ENCODE measurements at places on chromosomes 7 and 10.

DNA sequence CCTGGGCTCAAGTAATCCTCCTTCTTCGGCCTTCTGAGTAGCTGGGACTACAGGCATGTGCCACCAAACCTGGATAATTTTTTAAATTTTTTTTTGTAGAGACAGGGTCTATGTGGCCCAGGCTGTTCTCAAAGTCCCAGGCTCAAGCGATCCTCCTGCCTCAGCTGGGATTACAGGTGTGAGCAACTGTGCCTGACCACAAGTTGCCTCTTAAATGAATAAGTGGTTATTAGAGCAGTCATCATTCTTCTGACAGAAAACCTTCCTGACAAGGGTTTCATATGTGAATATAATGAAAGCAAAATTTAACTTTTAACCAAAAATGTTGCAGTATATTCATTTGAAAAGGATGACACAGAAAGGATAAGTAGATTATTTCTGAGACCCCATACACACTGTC lies 532.5 kb downstream of the GRM8 start:
- no peak for DNase-seq

- DNase-seq, result no peak
Observed at GRCh38 chr7:73433924-73434700, 534 bp downstream of the FZD9 start.

DNA sequence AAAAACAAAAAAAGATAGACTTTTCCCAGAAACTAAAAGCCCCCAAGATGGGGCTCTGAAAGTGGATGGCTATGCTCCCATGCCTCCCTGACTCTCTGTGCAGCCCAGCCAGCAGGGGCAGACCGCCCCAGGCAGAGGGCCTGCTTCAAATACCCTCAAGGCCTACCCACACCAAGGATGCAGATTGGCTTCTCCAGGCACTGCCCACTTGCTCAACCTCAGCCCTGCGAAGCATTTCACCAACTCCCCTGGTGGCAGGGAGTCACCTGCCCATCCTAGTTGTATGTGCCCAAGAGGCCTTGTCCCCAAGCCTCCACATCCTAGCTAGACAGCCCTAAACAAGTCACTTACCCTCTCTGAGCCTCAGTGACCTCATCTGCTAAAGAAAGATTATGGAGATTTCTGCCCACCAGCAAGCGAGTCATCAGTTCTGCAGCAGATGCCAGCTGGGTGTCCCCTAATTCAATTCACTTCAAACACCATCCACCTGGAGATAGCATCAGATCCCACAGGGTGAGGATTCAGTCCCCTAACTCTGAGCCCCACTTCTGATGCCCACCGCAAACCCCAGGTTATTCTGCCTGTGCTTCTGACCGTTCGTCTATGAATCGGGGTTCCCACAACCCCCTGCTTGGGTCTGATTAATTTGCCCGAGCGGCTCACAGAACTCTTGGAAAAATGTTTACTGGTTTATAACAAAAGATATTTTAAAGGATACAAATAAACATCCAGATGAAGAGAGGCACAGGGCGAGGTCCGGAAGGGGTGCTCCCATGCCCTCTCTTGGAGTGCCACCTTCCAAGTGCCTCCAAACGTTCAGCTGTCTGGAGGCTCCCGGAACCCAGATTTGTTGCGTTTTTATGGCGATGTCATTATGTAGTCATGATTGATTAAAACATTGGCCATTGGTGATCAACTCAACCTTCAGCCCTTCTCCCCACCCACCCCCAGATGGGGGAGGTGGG lies 18.6 kb upstream of the ZMIZ1 start:
- no peak for DNase-seq

GRCh38 chr7:139731802-139732470 lies 45.9 kb downstream of the HIPK2 start:
- no peak for DNase-seq

DNA sequence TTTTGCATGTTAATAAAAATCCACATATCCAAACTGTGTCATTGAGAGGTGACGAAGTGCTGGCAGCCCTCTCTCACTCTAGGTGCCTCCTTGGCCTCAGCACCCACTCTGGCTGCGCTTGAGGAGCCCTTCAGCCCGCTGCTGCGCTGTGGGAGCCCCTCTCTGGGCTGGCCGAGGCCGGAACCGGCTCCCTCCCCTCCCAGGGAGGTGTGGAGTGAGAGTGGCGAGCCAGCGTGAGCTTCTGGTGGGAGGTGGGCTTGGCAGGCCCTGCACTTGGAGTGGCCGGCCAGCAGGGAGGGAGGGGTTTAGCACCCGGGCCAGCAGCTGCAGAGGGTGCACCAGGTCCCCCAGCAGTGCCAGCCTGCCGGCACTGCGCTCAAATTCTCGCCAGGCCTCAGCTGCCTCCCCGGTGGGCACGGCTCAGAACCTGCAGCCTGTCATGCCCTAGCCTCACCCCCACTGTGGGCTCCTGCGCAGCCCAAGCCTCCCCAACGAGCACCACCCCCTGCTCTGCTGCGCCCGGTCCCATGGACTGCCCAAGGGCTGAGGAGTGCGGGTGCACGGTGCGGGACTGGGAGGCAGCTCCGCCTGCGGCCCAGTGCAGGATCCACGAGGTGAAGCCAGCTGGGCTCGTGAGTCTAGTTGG lies 11.1 kb downstream of the YAE1 start:
- no peak for DNase-seq

DNA sequence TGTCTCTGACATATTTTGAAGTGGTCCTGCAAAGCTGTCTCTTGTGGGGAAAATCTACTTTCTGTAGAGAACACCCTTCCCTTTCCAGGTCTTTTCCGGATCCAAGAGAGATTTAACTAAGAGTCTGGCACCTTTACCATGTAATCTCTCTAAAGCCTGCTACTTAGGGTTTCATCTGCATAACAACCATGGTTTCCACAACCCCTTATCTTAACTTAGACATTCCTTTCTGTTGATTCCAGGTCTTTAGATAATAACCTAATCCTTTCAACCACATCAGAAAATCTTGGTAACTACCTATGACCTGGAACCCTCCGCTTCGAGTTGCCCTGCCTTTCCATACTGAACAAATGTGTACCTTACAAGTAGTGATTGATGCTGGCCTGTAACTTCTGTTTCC lies 243.6 kb upstream of the PTER start:
- no peak for DNase-seq

DNA sequence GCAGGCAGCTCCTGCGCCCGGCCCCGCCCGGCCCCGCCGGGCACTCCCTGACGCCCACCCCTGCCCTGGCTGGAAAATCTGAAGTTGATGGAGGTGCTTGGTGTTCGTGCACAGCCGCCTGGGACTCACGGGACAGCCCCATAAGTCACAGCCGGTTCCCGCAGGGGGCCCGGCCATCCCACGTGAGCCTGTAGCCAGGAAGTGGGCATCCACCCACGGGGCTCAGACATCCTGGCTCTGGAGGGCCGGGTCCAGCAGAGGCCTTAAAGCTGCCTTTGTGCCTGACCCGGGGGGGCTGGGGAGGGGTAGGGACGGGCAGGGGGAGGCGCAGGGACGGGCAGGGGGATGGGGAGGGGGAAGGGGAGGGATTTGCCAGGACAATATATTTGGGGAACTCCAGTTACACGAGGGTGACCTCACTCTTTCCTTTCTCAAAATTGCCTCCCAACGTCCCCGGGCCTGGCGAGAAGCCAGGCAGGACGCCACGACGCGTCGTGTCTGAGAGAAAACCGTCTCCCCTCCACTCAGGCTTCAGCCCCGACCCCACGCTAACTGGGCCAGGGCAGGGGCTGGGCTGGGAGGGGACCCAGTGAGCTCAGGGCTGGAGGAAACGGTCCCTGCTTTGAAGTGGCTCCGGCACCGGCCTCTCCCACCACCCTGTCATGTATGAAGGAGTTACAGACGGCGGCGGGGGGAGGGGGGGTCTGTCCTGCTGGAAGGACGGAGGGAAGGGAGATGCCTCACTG lies 82.1 kb upstream of the PDGFA start:
- no peak for DNase-seq

DNA sequence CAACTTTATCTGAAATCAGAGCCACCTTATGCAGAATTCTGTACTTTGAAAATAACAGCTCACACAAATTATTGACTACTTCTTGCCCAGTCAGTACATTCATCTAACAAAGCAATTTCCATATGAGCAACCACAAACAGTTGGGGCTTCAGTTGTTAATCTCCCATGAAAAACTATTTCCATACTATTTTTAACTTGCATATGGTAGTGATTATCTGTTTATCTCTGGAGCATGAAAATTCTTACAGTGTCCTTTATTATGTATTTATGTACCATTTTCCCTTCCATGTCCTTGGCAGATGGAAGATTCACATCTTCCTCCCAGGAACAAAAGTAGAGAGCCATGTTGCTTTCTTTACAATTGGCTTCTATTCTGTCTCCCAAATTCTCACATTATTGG lies 285.7 kb downstream of the CRPPA start:
- DNase-seq, result no peak

DNA sequence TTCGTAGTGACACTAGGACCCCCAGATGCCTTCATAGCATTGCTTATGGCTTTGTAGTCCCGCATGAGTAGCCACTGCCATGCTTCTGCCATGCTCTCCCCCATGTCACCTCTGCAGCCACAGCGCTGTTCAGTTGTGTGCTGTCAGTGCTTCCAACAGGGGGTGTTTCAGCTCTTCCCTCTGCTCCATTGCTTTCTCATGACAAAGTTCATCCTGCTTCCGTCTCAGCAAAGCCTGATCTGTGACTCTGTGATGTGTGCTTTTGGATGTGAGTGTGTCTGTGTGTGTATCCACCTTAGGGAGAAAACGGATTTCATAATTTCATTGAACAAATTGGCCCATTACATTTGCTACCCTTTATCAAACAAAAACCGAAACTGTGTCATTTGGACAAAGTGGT lies 134.9 kb upstream of the SAMD8 start:
- no peak for DNase-seq

Data from NCI-H1436 (cell line).